ENCODE measurements at places on chromosomes 2 and 18.
A peak's percentile ranks its signal among the peaks of the same experiment; 100 is the strongest.

GRCh38 chr2:53842891-53843290 lies 16.9 kb downstream of the GPR75 start:
- no peak for DNase-seq

DNA sequence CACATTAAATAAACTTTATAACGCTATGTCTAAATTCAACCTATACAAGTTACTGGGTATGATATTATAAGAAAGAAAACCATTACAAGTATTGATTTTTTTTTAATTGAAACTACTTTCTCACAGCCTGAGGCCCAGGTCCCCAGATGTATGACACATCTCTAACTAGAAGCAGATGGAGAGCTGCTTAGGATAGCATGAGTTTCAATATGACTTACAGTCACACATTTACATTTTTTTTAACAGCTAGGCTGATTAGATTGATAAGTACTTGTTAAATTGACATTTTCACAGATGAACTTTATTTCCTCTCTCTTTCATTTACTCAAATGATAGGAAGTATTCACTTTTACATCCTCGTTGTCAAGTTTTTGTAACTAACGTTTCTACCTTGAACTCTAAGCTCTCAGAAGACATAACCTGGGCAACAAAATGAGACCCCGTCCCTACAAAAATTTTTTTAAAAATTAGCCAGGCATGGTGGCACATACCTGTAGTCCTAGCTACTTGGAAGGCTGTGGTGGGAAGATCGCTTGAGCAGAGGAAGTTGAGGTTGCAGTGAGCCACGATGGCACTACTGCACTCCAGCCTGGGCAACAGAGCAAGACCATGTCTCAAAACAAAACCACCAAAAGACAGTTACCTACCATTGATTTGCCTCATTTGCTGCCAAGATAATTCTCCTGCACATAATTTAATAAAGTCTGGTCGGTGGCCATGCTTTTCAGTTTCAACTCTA lies 52.4 kb downstream of the STK39 start:
- DNase-seq, result no peak

DNA sequence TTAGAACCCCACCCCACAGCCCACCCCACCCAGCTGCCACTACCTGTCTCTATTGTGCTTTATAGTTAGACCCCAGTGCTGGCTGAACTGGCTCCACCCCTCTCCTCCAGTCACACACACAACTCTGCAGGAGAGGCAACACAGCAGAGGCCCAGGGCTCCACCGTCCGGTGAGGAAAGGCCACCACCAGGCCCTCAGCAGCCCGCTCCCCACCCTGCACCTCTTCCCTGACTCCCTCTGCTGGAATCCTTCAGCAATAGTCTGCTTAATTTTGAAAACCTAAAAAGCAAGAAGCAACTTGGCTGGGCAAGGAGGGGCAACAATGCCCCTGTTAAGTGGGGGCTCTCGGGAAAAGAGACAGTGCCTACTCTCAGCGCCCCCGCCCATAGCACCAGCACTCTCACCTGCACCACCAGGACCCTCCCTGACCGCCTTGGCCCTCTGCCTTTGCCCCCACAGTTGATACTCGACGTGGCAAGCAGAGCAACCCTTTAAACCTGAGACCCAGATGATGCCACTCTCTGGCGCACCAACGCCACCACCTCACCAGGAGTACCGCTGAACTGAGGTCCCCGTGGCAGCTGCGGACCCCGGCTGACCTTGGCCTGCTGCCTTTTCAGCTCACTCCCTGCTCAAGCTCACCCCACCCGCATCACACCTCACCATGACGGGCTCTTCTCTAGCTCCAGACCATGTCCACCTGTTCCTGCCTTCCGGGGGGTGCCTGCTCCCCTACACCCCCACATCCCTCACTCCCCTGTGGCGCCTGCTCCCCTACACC lies 45.7 kb downstream of the NDUFA10 start:
- peak; percentile 55 for DNase-seq

- no peak for DNase-seq
Observed at GRCh38 chr2:133952420-133952819, 301.5 kb upstream of the MGAT5 start.

DNA sequence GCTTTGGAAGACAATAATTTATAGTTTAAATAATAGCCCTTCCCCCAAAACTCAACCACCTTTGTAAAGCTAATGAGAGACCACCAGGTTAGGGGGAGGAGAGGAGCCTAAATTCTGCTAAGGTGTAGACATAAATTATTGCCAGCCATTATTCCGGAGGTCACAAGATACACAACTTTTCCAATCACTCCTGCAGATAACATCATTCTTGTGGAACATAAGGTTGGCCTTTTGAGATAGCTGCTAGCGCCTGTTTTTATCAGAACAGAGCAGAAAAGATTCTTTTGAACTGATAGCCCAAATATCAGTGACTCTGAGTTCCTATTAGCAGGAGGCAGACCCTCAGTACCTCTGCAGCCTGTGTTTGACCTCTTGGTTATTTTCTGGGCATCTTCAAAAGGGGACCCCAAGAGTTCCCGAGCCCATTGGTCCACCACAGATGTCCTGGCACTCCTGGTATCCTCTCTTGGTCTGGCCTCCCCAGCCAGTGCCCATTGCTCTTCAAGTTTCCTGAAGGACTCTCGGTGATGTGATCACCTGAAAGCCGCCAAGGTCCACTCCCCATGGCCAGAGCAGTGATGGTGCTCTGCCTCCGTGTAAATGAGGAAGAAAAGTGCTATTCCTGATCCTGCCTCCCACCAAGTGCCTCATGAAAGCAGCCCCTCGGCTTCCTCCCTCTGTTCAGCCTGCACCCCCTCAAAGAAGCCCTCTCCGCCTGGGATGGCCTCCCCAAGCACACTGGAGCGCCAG lies 38.5 kb upstream of the LAPTM4A start:
- no peak for DNase-seq

DNA sequence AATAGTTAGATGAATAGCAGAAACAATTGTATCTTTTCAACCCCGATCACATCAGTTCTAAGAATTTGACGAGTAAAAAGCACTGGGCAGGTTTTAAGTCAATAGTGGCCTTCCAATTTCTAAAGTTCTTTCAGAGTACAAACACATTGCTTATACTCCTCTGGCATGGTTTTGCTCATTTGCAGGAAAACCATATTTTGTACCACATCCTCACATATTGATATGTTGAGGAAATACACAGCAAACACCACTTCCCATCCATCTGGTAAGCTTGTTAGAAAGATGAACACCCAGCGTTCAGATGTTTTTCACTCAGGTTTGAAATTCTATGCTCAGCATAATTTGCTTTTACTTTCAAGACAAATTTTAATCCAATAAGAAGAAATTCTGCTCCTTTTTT lies 344.6 kb upstream of the ACVR2A start:
- DNase-seq, result no peak

GRCh38 chr2:37653093-37653492 lies 18.3 kb downstream of the CDC42EP3 start:
- no peak for DNase-seq

DNA sequence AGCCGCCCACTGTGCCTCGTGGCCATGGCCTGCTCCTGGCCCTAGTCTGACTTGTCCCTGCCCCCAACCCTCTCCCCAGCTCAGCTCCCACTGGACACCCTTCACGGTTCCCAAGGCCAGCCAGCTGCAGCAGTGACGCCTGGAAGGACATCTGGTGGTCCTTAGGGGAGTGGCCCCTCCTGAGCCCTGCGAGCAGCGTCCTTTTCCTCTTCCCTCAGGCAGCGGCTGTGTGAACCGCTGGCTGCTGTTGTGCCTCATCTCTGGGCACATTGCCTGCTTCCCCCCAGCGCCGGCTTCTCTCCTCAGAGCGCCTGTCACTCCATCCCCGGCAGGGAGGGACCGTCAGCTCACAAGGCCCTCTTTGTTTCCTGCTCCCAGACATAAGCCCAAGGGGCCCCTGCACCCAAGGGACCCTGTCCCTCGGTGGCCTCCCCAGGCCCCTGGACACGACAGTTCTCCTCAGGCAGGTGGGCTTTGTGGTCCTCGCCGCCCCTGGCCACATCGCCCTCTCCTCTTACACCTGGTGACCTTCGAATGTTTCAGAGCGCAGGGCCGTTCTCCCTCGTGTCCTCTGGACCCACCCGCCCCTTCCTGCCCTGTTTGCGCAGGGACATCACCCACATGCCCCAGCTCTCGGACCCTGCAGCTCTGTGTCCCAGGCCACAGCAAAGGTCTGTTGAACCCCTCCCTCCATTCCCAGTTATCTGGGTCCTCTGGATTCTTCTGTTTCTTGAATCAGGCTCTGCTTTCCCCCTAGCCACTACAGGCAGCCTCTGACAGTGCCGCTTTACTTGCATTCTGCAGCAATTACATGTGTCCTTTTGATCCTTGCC lies 35.8 kb downstream of the ANO7 start:
- peak; percentile 69 for DNase-seq

DNA sequence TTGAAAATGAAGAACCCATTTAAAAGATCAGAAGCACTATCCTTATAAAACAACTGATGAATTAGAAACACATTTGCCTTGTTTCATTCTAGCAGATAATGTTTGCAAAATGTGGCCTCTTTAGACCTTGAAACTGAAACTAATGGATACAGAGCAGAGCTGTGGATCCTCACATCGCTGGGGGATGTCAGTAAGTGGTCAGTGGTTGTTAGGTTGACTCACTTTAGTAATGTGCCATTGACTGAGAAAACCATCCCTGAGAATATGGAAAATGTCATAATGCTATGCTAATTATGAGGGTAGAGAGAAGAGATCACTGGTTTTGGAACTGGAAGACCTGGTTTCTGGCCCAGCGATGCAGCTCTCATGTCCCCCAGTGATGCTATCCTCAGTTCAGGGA lies 176.7 kb downstream of the MYO1B start:
- no peak for DNase-seq

- no peak for DNase-seq
Observed at GRCh38 chr2:101998896-101999789, 7.4 kb downstream of the IL1R2 start.

All from Right ventricle myocardium inferior (tissue), 1 donor.